ENCODE measurements at places on chromosomes 3 and 15.

GRCh38 chr3:16550676-16551341 lies 37.3 kb upstream of the RFTN1 start:
- peak; percentile 53 for DNase-seq

- peak; percentile 58 for DNase-seq
Observed at GRCh38 chr3:50237133-50237651, 1.2 kb downstream of the GNAI2 start.

- DNase-seq = no peak
Observed at GRCh38 chr15:61064651-61065050, 164.5 kb downstream of the RORA start.

GRCh38 chr3:49912881-49913281 lies 9.2 kb upstream of the MST1R start:
- DNase-seq = no peak

DNA sequence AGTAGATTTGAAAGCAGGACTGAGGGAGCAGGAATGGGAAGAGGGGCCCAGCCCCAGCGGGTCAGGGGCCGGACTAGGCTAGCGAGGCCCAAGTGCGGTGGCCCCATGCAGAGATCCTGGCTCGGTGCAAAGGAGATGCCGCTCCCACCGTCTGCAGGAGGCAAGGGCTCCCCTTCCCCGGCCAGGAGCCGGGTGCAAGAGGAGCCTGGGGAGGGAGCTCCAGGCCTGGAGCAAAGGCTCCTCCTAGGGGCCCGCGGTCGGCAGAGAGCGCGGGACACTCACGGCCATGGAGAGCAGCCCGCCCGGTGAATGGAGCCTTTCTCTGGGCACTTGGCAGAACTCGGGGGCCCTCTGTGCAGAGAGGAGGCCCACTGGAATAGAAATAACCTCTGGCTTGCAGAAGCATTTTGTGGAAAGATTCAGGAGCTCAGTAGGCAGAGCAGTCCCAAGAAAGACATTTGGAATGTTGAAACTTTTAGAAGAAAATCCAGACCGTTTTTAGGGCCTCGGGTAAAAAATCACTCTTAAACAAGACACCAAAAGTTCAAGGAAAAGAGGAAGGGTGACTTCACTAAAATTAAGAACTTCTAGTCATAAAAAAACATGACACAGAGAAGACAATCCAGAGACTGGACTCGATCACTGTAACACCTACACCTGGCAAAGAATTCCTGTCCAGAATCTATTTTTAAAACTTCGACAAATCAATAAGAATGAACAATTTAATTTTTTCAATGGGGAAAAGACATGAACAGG lies 43.0 kb upstream of the USP3 start:
- no peak for DNase-seq

- DNase-seq = peak; percentile 60
Observed at GRCh38 chr15:65400760-65401610, 21.8 kb downstream of the IGDCC4 start.

DNA sequence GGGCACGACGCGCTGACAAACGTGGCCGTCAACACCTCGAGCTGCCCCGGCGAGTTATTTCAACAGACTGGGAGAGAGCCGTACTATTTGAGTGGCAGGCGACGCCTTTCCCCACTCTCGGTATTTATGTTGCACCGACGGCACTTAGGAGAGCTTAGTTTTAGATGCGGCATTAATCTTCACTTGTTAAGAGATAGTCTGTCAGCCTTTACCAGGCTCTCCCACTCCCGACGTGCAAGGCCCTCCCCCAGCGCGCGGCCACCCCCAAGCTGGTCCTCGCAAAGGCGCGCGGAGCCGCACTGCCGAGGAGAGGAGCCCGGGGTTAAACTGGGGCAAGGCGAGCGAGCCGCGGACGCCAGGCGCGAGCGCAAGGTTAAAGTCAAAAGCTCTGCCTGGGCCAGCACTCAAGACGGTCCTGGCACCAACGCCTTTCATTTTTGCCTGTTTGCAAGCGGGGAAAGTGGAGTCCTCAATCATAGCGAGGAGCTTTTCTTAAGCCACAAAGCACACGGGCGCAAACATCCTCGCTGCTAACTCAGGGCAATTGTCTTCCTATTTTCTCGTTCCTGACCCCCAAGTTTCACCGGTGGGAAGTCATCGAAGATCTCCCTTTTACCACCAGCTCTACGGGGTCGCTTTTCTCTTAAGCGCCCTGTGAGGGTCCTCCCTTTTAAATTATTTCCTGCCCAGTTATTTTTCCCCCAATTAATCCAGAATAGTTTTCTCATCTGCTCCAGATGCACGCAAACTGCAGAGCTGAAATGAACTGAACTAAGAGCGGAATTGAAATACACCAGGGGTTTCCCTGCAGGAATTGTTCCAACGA lies 86.6 kb downstream of the NR2F2 start:
- DNase-seq = no peak

DNA sequence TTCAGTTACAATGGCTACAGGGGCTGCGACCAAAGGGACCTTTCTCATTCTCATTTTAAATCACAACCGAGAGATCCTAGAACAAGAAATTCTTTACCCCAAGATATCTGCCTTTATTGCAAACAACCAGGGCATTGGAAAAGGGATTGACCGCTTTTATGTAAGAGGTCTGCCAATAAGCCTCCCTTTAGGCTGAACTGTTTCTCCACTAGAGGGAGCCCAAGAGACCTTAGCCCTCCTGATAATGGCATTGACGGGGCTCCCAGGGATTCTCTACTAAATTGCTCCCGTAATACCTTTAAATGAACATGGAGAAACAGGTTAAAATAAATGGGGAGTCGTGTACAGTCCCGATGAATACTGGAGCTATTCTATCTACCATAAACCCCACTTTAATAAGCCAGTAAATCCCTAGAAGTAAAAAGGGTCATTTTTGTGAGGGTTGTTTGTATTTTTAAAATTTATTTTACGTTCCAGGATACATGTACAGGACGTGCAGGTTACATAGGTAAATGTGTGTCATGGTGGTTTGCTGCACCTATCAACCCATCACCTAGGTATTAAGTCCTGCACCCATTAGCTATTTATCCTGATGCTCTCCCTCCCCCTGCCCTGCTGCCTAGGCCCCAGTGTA lies 7.5 kb upstream of the IGSF10 start:
- peak; percentile 31 for DNase-seq

DNA sequence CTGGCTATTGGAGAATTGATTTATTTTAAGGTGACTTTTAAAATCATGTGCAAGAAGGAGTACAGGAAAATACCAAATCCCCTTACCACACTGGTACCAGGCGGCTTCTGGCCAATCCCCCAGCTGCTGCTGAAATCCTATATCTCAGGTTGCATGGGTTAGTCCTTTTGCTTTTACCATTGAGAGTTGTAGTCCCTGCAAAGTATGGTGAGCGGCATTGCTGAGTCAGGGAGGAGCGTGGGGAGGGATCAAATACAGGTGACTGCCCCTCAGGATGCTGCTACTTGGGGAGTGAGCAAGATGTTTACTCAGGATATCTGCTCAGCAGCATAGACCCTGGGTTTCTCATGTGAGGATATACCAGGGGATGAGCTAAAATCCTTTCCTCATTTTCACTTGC lies 131.9 kb upstream of the STAC start:
- no peak for DNase-seq

DNA sequence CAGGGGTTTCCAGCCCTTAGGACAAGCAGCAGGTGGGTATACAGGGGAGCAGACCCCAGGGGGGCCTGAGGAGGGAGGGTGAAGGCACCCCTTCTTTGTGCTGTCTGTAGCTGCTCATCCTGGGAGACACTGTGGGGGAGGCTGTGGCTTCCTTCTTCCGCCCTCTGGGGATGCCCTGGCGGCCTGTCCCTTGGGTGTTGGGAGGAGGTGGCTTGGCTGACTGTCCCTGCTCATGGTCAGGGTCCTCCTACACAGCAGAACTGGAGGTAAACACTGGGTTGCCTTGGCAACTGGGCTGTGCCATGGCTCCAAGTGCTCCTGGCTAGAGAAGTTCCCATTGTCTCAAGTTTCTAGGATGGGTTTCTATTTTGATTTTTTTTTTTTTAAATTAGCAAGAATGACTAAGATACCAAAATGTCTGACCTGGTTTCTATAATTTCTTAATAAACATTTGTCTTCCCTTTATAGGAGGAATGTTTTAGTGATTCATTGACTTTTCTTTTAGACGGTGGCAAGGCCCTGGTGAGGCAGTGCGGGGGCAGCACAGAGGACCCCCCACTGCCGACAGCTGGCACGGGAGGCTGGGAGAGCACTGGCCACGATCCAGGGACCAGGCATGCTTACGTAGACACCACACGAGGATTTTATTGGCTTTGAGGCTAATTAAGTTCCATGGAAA lies 12.4 kb downstream of the KLF13 start:
- peak; percentile 86 for DNase-seq

DNA sequence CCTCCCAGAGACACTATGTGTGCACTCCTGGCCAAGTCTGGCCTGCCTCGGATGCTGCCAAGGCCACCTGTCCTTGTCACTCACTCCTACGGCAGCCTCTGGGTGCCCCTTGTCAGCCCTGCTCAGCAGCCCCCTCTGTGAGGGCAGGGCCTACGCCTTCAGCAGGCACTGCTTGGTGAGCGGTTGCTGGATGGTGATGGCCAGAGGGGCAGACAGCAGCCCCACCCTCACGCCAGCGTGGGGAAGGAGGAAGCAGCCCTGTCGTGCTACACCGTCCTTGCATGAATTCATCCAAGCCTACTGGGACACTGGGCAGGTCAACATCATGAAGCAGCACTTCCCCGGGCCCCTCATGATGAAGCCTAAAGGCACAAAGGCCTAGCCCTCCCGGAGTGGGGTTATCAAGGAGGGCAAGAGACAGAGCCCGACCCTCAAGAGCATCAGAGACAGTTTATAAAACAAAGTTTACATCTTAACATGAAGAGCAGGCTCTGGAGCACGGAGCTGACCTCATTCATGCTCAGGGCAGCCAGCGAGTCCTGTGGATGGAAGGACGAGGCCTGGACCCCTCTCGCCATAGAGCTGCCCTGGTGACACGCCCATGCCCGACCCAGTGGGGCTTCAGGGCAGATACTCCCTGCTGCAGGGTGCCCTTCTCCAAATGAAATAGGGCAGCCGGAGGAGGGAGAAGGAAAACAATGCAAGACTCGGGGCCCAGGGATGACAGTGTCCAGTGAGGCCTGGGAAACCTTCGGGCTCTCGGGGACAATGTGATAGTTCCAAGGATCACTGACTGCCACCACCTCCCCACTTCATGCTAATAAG lies 25.3 kb downstream of the CHDH start:
- no peak for DNase-seq

GRCh38 chr15:24877174-24877573 lies 77.6 kb upstream of the SNRPN start:
- no peak for DNase-seq

- DNase-seq = no peak
Observed at GRCh38 chr15:38325648-38325990, 73.0 kb downstream of the SPRED1 start.

Data from heart left ventricle (tissue), 16 donors.